Esophagus squamous epithelium (tissue), 5 donors: ENCODE measurements at places on chromosomes 7 and 10. TPM values are rescaled to one million over a fixed set of nuclear protein-coding genes. Genes with fewer than 3 reads are reported as not detected.

Gene THAP5
- 15.5 TPM for total RNA-seq

Gene KDM7A
- 17.1 TPM for total RNA-seq

Gene ELFN1
- total RNA-seq = 0.57 TPM

Gene LFNG
- 10.6 TPM for total RNA-seq

Gene ANKRD61
- not detected for total RNA-seq

Gene PTPN12
- total RNA-seq = 40.8 TPM

Gene SVOPL
- not detected for total RNA-seq

Gene OR13A1
- total RNA-seq = 0.09 TPM

Gene CLDN12
- 13.0 TPM for total RNA-seq

- no peak for DNase-seq
Observed at GRCh38 chr7:113918946-113919345, at the start of gene PPP1R3A. Gene PPP1R3A, minus strand, starts transcription at chr7:113919009. Its CDS starts 13 bp downstream, at chr7:113918996.

DNA sequence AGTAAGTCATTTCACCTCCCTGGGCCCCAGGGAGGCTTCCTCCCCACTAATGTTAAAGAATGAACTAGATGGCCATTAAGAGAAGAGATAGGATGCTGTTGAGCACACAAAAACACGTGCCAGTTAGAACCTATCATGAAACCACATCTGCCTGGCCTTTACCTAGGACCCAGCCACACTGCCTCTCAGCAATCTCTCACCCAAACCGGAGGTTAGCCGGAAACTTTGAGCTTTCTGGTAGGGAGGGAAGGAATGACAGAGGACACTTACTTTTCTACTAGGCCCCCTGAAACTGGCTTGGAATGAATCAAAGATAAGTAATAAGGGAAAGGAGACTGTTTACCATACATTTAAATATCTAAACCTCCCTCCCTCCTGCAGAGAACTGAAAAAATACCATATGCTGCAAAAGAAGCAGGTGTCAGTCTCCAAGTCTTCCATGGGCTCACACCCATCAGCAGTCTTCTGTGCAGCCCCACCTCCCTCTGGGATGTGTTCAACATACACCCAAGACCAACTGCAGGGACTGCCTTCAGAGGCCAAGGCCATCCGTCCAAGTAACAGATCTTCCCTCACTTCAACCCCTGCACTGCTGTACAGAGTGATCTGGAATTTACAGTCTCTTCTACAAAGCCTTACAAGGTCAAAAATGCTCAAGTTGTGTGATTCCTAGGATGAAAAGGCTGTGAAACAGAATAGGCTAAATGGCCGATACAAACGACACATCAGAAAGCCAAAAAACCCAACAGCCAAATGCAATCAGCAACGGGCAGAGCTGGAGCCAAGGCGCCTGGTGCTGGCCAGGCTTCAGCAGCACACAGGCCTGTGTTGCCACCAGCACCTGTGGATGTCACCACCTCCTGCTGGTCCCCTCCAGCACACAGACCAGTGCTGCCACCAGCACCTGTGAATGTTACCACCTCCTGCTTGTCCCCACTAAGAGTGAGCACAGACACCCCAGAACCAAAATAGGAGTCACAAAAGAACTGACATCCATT, 42.4 kb downstream of the SORBS1 start:
- DNase-seq = no peak

- DNase-seq = no peak
Observed at GRCh38 chr7:156612930-156613329, 27.6 kb upstream of the RNF32 start.

GRCh38 chr10:69459893-69460575, 8.8 kb downstream of the TSPAN15 start:
- no peak for DNase-seq

- DNase-seq = no peak
Observed at GRCh38 chr7:69434398-69434815, 163.9 kb upstream of the AUTS2 start.

DNA sequence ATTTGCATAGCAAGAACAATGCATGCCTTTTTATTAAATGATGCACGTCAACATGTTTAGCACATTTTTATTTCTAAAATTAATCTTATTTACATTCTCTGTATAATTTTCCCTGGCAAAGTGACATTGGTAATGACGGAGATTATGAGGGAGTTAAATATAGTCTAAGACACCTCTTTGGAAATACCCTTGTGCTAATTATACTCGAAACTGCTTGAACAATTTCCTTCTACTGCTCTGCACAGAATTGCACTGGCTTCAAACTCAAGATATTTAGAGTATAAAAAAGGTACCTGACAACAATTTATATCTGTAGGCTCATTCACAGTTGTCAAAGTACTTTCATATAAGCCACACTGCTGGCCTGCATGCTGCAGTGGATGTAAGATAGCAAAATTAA, 602.7 kb downstream of the NXPH1 start:
- DNase-seq = no peak

GRCh38 chr7:10245406-10245805, 728.3 kb upstream of the PHF14 start:
- DNase-seq = no peak

- DNase-seq = no peak
Observed at GRCh38 chr10:78267598-78267997, 233.9 kb downstream of the RPS24 start.

- DNase-seq = no peak
Observed at GRCh38 chr7:24227068-24227467, 56.9 kb upstream of the NPY start.

DNA sequence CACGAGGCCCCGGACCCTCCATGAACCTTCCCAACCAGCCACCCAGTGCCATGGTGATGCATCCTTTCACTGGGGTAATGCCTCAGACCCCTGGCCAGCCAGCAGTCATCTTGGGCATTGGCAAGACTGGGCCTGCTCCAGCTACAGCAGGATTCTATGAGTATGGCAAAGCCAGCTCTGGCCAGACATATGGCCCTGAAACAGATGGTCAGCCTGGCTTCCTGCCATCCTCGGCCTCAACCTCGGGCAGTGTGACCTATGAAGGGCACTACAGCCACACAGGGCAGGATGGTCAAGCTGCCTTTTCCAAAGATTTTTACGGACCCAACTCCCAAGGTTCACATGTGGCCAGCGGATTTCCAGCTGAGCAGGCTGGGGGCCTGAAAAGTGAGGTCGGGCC, 90.6 kb upstream of the PDCD4 start:
- DNase-seq = no peak

- no peak for DNase-seq
Observed at GRCh38 chr7:39527296-39527695, 38.9 kb upstream of the YAE1 start.

- no peak for DNase-seq
Observed at GRCh38 chr7:32943252-32944030, 13.8 kb upstream of the FKBP9 start.

DNA sequence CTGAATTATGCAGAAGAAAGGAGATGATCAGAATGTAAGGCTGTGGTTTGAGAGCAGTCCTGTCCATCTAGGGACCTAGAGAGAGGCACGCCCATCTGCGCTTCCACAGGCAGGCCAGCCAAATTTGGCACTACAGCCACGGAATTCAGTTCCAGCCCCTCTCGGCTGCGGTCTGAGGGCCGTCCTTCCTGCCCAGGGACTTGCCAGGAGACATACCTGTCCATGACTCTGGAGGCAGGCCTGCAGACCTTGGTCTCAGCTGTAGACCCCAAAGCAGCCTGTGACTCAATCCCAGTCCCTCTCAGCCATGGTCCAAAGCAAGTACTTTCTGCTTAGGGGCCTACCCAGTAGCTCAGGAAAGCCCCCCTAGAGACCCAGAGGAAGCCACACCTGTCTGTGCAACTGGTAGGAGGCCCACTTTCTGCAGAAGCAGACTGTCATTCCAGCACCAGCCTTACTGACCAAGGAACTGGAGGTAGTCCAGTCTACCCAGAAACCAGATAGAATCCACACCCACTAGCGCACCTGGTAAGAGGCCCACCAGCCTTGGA, 720.9 kb downstream of the PARD3 start:
- no peak for DNase-seq

DNA sequence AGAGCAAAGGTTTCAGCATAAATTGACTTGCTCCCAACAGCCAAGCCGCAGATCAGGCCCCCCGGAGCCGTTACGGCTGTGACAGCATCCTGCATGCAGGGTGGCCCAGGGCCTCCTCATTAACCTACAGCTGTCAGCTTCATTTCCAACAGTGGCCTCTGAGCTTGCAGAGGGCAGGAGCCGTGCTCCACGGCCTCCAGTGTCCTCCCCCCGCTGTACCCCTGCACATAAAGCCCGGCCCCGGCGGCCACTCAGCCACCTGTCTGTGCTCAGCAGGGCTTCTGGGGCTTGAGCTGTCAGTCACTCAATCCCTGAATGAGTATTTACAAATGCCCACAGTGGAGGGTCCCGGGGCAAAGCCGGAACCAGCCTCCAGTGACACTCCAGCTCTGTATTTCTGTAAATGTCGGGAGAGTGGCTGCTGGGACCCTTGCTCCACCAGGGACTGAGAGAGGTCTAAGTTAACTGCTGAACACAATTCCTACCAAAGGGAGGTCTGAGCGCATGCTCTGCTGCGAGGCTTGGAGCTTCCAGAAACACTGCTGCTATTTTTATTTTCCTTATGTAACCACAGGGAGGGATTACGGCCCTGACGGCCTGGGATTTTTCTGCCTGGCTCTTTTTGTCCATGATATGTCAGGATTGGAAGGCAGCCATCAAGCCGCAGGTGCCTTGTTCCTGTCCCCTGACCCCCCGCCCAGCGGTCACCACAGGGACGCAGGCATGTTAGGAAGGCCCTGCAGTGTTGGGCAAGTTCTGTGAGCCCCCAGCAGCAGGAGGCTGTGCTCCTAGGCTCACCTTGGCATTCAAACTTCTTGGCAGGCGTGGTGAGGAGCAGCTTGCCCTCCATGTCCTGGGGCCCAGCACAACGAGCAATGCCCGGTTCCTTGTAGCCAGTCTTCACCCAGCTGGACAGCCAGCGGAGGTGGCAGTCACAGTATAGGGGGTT, 165.0 kb downstream of the SLIT1 start:
- no peak for DNase-seq

DNA sequence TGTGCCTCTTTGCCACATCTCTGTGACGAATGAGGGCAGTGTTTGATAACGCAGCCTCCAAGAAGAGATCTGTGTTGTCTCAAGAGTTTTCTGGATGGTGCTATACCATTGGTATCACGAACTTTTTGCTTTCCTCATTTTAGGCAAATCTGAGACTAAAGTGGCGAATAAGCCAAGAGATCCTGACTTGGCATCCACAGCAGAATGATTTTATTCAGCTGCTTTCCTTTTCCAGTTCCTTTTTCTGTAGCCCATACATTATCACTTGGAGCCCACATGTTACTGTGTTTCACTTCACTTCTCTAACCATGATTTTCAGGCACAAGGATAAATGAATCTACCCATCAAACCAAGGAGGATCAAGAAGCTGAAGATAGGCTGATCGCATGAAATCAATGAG, 177.9 kb upstream of the PTN start:
- DNase-seq = no peak

GRCh38 chr10:110744782-110745181, 100.6 kb downstream of the RBM20 start:
- DNase-seq = no peak

DNA sequence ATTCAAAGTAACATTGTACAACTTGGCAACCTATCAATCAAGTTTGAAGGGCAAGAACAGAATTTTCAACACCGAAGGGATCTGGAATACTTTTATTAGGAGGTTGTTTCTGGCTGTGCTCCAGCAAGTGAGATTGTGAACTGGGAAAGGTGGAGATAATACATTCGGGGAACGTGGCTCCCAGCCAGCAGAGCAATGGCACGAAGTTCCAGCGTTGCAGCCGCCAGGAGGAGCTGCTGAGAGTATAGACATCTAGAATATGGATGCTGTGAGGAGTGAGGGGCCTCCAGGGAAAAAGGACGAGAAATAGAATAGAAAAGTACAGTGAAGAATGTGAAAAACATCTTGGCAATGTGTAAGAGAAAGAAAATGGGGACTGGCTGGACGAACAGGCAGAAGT, 69.5 kb downstream of the TCERG1L start:
- no peak for DNase-seq

DNA sequence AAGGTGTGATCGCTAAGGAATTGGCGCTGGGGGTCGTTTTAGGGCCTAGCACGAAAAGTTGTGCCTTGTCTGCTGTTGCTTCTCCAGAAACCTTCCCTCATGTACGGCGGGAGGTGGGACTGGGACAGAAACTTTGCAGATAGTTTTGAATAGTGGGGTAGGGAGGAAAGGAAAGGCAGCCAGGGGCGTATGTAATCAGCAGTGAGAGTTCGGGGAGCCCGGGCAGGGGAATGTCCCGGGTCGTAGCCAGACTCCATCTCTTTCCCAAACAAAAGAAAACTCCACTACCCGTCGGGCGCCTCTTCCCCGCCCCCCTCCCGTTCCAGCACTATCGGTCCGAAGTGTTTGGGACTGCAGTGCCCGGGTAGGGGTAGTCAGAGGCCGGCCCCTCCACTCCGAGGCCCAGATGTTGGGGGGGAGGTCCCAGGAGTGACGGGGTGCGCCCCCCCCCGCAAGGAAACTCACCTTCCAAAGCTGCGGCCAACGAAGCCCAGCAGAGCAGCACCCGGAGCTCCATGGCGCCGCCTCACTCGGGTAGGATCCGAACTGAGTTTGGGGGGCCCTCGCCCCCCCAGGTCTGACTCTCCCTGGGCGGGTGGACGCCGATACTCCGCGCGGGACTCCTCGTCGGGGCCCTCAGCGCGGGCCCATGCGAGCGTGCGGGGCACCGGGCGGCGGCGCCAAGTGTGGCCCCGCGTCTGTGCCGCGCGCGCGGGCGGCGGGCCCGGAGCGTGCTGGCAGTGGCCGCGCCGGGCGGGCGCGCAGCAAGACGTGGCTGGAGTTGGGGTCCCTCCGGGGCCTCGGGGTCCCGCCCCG, 601 bp downstream of the EPHB4 start:
- no peak for DNase-seq

DNA sequence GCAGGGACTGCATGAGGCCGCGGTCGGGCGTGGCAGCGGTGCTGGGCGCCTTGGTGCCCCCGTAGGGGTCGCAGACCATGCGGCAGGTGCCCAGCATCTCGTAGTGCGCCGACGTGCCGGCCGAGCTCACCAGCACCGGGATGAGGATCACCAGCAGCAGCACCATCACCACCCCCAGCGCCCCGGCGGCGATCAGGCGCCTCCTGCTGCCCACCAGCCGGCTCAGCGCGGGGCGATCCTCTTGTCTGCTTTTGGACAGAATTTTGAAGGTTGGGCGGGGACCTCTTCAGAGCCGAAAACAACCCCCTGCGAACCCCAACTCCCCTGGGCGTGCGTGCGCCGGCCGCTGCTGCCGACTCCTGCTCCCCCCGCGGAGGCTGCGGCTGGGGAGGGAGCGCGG, 779 bp downstream of the C1QL3 start:
- no peak for DNase-seq

GRCh38 chr10:75357500-75357899, 44.1 kb downstream of the ZNF503 start:
- DNase-seq = no peak

DNA sequence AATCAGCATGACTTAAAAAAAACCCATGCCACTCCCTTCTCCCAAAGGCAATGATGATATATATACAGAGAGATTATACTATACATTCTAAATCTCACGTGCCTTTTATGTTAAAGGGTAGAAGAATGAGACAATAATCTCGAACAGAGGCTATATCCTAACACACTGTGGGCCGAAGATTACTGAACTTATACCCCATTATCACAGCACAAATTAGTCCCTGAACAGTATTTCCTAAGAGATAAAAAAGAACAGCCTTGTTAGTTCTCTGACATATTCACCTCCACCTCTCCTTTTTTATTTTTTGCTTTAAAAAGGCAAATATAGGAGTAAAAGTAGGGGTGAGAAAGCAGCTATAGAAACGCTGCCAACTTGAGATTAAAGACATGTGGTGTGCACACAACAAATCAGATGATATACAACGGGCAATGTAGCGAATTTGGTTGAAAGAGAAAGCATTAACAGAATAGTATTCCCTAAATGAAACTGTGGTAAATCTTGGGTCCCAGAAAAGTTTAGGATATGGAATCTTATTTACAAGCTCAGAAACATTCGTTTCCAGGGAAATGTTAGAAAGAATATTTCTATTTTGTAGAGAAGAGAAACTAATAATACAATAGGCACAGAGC, 69.5 kb downstream of the JMJD1C start:
- no peak for DNase-seq
